ENCODE measurements at places on chromosomes 2 and 18. TPM values are rescaled to one million over a fixed set of nuclear protein-coding genes. Genes with fewer than 3 reads are reported as not detected.
A peak's percentile ranks its signal among the peaks of the same experiment; 100 is the strongest.

GRCh38 chr2:11687736-11688135 is 17.7 kb upstream of the NTSR2 start:
- peaks cover 26% of the 10 kb centered on the region for H3K27me3 ChIP-seq
- peak overlapping the region; percentile 63 for H3K4me3 ChIP-seq
- H3K36me3 ChIP-seq, result no peaks in the 10 kb centered on the region
- H3K27ac ChIP-seq, result no peak overlapping the region
- H3K4me1 ChIP-seq, result peaks cover 9% of the 10 kb centered on the region
- DNase-seq, result no peak

GRCh38 chr18:69365658-69366057 is 35.0 kb upstream of the DOK6 start:
- H3K27me3 ChIP-seq, result no peaks in the 10 kb centered on the region
- DNase-seq, result no peak
- H3K36me3 ChIP-seq, result no peaks in the 10 kb centered on the region

GRCh38 chr18:13501891-13502290 is 224.5 kb downstream of the FAM210A start:
- H3K36me3 ChIP-seq, result no peaks in the 10 kb centered on the region
- H3K27me3 ChIP-seq, result peaks cover 9% of the 10 kb centered on the region
- no peak overlapping the region for H3K27ac ChIP-seq
- no peak for DNase-seq
- H3K4me1 ChIP-seq, result peaks cover 9% of the 10 kb centered on the region

- H3K27ac ChIP-seq, result no peak overlapping the region
- no peaks in the 10 kb centered on the region for H3K4me1 ChIP-seq
- no peak for DNase-seq
- no peak overlapping the region for H3K4me3 ChIP-seq
- no peaks in the 10 kb centered on the region for H3K36me3 ChIP-seq
- H3K27me3 ChIP-seq, result no peaks in the 10 kb centered on the region
These were observed 27.4 kb downstream of the NEMP2 start for GRCh38 chr2:190507135-190507534.

GRCh38 chr2:173034143-173034542 is 41.5 kb upstream of the MAP3K20 start:
- no peaks in the 10 kb centered on the region for H3K4me1 ChIP-seq
- DNase-seq, result no peak
- no peak overlapping the region for H3K27ac ChIP-seq
- no peaks in the 10 kb centered on the region for H3K36me3 ChIP-seq
- no peak overlapping the region for H3K4me3 ChIP-seq

DNA sequence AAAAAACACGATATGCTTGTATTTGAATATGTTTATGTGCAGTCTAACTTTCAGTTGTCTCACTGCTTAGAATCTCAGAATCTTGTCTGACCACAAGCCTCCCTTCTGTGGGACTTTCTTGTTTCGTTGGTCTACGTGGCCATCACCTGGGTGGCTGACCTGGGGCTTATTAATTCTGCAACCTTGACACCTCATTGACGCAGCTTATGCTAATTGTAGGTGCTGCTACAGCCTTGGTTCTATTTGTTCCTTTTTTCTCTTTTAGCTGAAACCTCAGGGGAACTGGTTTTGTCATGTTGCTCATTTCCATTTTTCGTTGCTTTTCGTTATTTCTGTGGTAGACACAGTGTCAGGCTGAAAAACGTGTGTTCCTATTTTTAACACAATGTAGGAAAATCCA is 273.7 kb downstream of the SLC4A3 start:
- no peak for DNase-seq
- H3K4me1 ChIP-seq, result no peaks in the 10 kb centered on the region
- no peaks in the 10 kb centered on the region for H3K27me3 ChIP-seq

DNA sequence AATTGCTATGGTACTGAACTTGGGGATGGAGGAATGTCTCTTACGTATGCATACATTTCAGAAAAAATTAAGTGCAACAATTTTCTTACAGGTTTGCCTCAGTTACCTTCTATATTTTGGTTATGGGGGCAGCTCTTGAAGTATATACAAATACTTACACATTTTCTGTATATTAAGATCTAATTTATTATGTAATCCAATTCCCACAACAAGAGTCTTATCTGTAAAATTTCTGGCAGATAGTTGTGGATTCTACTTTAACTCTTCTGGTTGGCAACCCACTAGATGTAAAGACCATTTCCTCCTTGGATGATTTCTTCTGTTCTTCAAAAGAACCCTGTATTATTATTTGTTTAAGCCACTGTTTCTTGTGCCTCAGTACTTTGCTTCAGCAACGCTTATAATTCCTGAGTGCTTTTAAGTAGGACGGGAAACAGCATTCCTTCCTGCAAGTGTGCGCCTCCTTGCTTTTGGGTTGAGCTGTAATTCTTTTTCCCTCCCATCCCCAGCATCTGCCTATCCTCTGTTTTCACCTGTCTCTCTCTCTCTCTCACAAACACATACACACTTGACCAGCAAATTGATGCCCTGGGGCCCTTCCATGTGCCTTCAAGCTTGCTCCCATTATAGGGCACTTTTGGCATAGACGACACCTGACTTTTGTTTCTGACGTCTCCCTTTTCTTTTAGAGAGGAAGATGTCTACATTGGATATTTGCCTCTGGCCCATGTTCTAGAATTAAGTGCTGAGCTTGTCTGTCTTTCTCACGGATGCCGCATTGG is 61.4 kb downstream of the ACSL3 start:
- no peak overlapping the region for H3K27ac ChIP-seq
- no peaks in the 10 kb centered on the region for H3K27me3 ChIP-seq
- DNase-seq, result no peak
- H3K36me3 ChIP-seq, result peaks cover 51% of the 10 kb centered on the region
- peaks cover 23% of the 10 kb centered on the region for H3K4me1 ChIP-seq
- H3K4me3 ChIP-seq, result no peak overlapping the region

DNA sequence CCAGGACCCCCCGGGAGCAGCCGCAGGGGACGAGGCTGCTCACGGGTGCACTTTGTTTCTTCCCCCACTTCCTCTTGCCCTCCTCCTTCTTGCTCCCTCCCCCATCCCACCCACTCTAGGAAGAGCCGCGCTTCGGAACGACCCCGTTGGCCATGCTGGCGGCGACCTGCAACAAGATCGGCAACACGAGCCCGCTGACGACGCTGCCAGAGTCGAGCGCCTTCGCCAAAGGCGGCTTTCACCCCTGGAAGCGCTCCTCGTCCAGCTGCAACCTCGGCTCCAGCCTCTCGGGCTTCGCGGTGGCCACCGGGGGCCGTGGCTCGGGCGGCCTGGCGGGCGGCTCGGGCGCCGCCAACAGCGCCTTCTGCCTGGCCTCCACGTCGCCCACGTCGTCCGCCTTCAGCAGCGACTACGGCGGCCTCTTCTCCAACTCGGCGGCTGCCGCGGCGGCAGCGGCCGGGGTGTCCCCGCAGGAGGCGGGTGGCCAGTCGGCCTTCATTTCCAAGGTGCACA is 1.3 kb downstream of the SP9 start:
- H3K4me1 ChIP-seq, result peaks cover 8% of the 10 kb centered on the region
- H3K36me3 ChIP-seq, result no peaks in the 10 kb centered on the region
- DNase-seq, result peak; percentile 87
- H3K4me3 ChIP-seq, result no peak overlapping the region
- peaks cover 98% of the 10 kb centered on the region for H3K27me3 ChIP-seq

GRCh38 chr2:235135990-235136561 is 184.3 kb downstream of the SH3BP4 start:
- no peaks in the 10 kb centered on the region for H3K4me1 ChIP-seq
- no peaks in the 10 kb centered on the region for H3K36me3 ChIP-seq
- no peaks in the 10 kb centered on the region for H3K27me3 ChIP-seq
- H3K4me3 ChIP-seq, result peak overlapping the region; percentile 34

DNA sequence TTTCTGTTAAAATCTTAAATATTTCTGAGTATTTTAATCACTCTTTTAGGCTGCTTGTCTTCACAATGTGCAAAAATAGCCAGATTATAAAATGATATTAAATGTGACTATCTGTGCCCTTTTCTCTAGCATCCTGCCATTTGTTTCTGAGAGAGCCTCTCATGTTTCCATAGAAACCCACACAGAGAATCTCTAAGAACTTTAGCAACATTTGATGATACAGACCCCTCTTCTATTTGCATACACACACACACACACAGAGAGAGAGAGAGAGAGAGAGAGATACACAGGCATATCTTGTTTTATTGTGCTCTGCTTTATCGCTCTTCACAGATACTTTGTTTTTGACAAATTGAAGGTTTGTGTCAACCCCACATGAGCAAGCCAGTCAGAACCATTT is 134.5 kb upstream of the DDX18 start:
- H3K36me3 ChIP-seq, result no peaks in the 10 kb centered on the region
- H3K4me3 ChIP-seq, result no peak overlapping the region
- DNase-seq, result no peak
- H3K27me3 ChIP-seq, result no peaks in the 10 kb centered on the region
- no peaks in the 10 kb centered on the region for H3K4me1 ChIP-seq
- H3K27ac ChIP-seq, result no peak overlapping the region

DNA sequence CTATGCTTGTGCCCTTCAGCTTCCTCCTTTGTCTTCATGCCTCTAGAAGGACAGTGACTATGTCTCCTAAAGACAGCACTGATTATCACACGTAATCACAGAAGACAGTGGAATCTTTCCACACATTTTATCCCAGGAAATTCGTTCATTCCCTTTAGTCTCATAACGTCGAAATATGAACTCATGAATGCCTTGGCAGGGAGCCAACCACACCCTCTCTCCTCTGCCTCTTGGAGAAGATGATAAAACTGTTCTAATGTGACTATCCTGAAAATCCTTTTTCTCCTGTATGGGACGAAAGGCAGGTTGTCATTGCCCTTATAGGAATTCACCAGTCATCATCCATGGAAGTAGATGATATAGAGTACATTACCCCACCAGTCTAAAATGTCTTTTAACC is 726.6 kb upstream of the FANCL start:
- no peaks in the 10 kb centered on the region for H3K27me3 ChIP-seq
- no peaks in the 10 kb centered on the region for H3K36me3 ChIP-seq
- no peak overlapping the region for H3K27ac ChIP-seq
- no peak for DNase-seq
- H3K4me1 ChIP-seq, result no peaks in the 10 kb centered on the region
- no peak overlapping the region for H3K4me3 ChIP-seq

DNA sequence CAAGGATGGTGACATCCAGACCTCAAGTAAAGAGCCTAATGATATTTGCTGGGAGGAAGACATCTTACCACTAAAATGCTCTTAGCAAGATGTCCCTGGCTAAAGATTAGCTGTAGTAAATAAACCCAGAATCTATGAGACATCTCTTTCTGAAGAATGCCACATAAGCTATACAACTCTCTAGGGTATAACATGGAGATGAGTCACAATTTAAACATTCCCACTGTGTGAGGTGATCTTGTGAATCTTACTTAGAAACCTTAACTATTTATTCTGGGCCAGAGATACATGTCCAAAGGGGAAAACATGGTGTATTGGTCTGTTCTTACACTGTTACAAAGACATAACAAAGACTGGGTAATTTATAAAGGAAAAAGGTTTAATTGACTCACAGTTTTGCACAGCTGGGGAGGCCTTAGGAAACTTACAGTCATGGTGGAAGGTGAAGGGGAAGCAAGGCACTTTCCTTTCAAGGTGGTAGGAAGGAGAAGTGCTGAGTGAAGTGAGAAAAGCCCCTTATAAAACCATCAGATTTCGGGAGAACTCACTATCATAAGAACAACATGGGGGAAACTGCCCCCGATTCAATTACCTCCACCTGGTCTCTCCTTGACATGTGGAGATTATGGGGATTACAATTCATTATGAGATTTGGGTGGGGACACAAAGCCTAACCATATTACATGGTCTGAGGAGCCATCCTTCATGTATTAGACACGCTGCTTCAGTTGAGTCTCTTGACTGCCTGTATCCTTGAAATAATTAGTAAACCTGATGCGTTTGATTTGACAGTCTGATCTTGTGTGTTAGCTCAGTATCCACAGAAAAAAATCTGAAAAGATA is 17.1 kb downstream of the KRCC1 start:
- H3K36me3 ChIP-seq, result peaks cover 18% of the 10 kb centered on the region
- no peaks in the 10 kb centered on the region for H3K27me3 ChIP-seq
- DNase-seq, result peak; percentile 76
- no peak overlapping the region for H3K4me3 ChIP-seq
- H3K27ac ChIP-seq, result peak overlapping the region; percentile 83
- peaks cover 22% of the 10 kb centered on the region for H3K4me1 ChIP-seq

DNA sequence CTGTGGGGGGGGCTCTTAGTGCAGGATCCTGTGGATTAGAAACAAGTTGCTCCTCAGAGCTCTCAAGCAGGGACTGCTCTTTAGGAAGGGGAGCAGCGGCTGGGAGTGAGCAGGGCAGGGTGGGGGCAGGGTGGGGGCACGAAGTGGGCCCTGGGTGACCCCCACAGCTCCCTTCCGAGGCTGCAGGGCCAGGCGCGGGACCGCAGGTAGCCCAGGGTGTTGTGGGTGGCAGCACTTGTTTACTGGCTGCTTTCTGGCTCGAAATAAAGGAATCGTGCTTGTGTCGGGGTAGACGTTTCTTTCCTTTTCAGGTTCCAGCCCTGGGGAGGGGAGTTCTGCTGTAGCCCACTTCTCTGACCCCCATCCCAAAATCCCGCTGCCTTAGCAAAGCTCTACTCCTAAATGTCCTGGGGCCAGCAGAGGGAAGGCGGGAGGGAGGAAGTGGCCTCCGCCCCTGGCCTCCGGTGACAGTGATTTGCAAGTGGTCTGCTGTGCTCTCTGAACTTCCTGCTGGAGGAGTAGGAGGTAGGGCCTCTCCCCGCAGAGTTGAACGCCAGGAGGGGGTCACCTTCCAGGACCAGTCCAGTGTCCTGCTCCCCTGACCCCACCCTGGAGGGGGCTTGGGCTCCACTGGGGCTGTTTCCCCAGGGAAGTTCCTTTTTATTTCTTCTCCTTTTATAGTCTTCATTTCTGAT is 8.3 kb downstream of the NEU4 start:
- DNase-seq, result peak; percentile 79
- no peaks in the 10 kb centered on the region for H3K4me1 ChIP-seq
- H3K36me3 ChIP-seq, result no peaks in the 10 kb centered on the region
- H3K27me3 ChIP-seq, result no peaks in the 10 kb centered on the region

DNA sequence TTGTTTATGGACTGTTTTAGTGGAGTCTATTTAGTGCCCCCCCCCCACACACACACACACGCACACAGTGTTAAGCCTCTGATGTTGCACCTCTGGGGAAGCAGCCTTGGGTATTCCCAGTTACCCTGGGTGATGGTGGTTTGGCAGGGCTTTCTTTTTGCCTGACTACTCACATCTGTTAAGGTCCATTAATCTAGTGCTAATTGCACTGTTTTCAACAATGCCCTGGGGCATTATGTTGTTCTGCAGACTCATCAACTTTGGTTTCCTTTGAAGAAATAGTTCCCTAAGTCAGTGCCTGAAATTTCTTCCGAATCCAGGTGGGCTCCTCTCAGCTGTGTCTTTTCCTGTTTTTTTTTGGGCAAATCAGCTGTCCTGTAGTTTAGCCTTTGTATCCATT is 34.7 kb downstream of the SPOPL start:
- no peaks in the 10 kb centered on the region for H3K4me1 ChIP-seq
- H3K4me3 ChIP-seq, result no peak overlapping the region
- no peak for DNase-seq
- no peaks in the 10 kb centered on the region for H3K27me3 ChIP-seq

GRCh38 chr2:58734365-58734764 is 493.2 kb upstream of the FANCL start:
- H3K27ac ChIP-seq, result no peak overlapping the region
- no peak for DNase-seq
- no peak overlapping the region for H3K4me3 ChIP-seq
- H3K4me1 ChIP-seq, result no peaks in the 10 kb centered on the region
- H3K27me3 ChIP-seq, result no peaks in the 10 kb centered on the region

- no peak for DNase-seq
- H3K27ac ChIP-seq, result no peak overlapping the region
- H3K4me3 ChIP-seq, result no peak overlapping the region
- H3K4me1 ChIP-seq, result no peaks in the 10 kb centered on the region
- H3K36me3 ChIP-seq, result no peaks in the 10 kb centered on the region
- H3K27me3 ChIP-seq, result no peaks in the 10 kb centered on the region
These were observed 164.9 kb downstream of the L3MBTL4 start for GRCh38 chr18:6249788-6250187.

Gene MEX3C
- total RNA-seq, result 41.6 TPM

Gene GAREM2
- 2.4 TPM for total RNA-seq

Gene KCNJ3
- not detected for total RNA-seq

Gene SEPTIN2
- total RNA-seq, result 394 TPM

Gene FAM168B
- total RNA-seq, result 100 TPM

Gene ASB18
- total RNA-seq, result under 0.01 TPM
